ENCODE measurements at places on chromosomes 11 and 22.

DNA sequence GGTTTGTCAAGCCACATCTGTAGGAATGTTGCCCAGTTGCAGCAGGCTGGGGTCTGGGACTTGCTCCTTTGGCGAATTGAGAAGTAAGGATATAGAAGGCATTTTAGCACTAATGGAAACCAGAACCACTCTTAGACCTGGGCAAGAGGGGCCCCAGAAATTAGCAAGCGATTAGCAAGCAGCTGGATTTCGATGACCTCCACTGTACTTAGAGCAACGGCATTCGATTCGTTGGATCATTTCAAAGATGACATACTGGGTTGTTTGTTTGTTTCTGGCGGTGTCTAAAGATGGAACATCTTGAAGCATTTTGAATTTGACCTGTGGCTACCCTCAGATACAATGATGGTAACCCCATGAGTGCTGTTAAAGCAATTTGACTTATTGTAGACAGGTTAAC is 1.2 kb upstream of the CDPF1 start:
- DNase-seq = no peak

DNA sequence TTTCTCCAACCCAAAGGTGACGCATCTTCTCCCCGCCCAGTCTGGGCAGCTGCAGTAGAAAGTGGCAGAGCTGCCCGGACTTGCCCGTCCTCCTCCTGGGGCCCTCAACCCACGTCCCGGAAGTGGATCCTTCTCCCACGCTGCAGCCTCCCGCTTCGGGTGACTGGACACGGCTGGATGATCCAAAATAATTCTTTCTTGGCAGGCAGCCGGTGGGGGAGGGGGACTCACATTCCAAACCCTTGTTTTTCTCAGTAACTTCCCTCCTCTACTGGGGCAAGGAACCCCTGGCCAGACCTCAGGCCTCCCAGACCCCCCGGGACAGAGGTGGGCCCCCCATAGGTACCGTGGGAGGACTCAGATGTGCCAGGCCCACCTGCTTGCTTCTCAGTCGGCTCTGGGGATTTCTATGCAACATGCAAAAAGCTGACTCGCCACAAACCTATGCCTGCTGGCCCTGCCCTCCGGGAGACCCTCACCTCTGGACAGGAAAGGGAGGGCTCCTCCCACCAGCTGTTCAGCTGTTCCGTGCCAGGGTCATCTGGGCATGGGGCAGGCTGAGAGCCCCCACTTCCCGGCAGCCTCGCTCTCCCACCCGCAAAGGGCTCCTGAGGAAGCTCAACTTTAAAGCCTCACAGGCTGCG is 1.4 kb downstream of the PLXNB2 start:
- DNase-seq = no peak

DNA sequence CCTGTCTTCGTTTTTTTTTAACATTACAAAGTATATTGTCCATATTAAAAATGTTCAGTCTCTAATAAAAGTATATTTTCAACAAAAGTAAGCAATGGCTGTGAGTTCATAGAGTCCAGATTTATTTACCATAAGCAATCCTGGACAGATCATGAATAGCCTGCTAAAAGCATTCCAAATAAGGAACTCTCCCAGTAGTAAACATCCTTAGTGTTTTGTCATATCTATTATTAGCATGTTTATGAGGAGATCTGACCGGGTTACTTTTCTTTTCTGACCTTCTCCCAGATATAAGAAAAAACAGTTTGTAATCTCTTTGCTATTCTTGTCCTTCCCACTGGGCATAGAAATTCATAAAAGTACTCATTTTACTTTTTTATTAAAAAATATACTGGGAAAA is 403.9 kb upstream of the ANO3 start:
- DNase-seq = no peak

GRCh38 chr11:1198561-1199240 is 24.2 kb upstream of the MUC5B start:
- no peak for DNase-seq

DNA sequence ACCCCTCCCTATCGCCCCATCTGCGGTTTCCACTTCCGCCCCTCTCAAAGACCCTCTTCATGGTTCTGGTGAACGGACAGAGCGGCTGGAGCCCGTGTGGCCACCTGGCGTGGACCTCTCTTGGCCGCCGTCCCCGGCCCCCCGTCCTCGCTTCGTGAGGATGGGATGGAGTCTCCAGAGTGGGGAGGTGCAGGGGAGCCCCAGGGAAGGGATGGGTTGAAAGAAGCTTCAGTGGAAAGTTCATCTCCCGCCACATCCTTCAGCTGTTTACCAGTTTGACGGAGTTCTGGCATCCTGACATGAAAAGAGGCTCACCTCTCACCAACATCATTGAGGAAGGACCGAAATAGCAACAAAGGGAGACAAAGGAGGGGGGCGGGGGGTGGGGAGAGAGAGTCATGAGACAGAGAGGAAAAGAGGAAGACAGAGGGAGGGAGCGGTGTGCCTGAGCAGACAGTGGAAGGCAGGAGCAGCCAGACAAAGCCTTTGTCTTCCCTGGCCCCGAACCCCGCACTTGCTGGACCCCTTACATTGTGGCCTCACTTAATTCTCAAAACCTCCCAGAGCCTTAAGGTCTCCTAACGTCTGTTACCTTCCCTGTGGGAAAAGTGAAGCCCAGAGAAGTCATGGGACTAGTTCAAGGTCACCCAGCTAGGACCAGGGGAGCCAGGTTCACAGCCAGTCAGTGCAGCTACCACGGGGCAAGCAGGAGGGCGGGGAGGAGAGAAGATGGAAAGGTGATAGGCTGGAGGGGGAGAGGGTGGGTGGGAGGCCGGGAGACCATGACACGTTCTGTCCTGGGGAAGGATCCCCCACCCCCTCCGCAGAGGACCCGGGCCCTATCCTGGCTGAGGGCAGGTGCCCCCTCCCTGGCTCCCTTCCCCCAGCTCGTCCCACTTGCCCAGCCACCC is 54.9 kb downstream of the CD6 start:
- peak; percentile 41 for DNase-seq

GRCh38 chr22:32839831-32840584 is 38.5 kb downstream of the TIMP3 start:
- DNase-seq = no peak

- DNase-seq = no peak
Observed at GRCh38 chr11:76753449-76753848, 29.7 kb upstream of the TSKU start.

GRCh38 chr11:71452199-71453036 is 585 bp upstream of the NADSYN1 start:
- no peak for DNase-seq

- no peak for DNase-seq
Observed at GRCh38 chr11:133824593-133824992, 20.7 kb downstream of the SPATA19 start.

DNA sequence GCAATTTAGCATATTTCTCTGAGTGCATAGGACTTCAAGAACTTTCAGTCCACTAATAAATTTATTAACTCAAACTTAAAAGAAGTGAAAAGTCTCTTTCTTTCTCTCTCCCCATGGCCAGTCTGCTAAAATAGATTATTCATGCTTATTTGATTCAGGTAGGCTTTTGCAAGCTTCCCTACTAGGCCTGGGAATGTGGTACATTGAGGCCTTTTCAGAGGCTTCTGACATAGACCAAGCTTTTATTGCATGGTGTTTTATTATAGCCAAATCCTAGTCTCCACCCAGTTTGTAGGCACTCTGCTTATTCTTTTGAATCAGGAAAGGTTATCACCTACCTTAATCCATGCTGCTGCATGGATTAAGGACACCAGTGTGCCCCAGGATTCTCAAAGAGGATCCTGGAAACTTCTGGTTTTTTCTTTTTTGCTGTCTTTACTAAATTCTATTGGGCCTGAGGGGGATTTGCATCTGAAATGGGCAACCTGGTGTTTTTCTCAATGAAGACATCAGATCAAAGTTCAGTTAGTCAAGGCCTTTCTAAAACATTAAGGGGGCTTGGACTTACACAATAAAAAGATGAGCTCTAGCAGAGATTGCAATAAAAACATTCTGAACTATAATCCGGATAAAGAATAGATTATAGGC is 92.2 kb downstream of the ELP4 start:
- no peak for DNase-seq

GRCh38 chr22:22410121-22410520 is 98.4 kb downstream of the ZNF280B start:
- DNase-seq = no peak

GRCh38 chr11:48052183-48053044 is 72.1 kb downstream of the PTPRJ start:
- DNase-seq = no peak

DNA sequence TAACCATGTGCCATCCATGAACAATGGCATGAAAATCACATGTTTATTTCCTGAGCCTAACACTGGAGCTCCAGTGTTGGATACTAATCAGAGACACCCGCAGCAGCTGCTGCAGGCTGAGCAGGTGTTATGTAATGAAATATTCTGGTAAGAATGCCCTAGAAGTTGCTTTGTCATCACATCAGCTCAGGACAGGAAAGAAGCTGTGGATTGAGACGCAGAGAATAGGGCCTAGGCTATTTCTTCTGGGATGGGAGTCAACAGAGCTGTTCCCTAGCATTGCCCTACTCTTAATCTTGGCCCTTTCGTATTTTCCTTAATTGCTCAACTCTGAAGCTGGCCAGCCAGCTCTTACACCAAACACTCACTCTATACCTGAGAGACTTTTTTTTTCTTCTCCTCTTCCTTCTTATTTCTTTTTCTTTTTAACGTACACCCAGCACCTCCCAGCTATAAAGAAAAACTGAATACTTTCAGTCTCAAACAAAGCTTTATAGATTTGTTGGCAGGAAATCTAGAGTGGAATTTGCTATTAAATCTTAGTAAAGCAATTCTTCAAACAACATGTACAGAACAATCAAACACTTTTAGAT is 31.9 kb downstream of the RASSF10 start:
- DNase-seq = no peak
